Astrocyte (in vitro differentiated cells and primary cell): ENCODE measurements at places on chromosomes 5 and 9. TPM values are rescaled to one million over a fixed set of nuclear protein-coding genes. Genes with fewer than 3 reads are reported as not detected.

The PIP5KL1 gene
- total RNA-seq: 4.6 and 4.9 TPM in 2 replicates

The TARS1 gene
- 293 and 306 TPM in 2 replicates for total RNA-seq

The SPINK4 gene
- total RNA-seq: not detected in 2 replicates

The PDE4D gene
- total RNA-seq: 13.7 and 14.2 TPM in 2 replicates

DNA sequence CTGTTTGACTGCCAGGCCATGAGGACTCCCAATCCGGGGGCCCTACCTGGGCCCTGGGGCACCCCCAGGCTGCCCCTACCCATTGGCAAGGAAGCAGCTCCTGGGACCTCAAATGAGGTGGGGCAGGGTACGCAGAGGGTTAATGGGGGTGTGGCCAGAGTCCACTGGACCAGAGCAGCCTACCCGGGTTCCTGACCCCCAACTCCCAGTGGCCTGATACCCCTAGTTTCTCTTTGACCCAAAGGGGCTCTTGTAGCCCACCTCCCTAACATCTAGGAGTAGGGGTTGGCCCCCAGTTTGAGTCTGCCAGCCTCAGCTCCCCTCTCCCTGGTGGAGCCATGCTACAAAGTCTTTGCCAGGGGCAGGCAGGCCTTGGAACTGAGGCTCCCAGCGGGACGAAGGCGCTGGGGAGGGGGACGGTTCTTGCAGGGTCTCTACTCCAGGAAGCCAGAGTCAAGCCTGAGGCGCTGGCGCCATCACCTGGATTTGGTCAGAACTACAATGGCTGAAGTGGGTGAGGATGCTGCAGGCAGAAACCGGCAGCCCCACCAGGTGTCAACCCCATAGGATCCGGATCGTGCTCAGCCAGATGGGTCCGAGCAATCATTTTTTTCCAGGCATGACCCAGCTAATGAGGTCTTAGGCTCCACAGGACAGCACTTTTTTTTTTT lies 8.4 kb upstream of the CERCAM start:
- peaks cover under 1% of the 10 kb centered on the region for H3K4me1 ChIP-seq
- H3K27ac ChIP-seq: no peak overlapping the region
- no peak overlapping the region for H3K4me3 ChIP-seq
- no peak for DNase-seq

GRCh38 chr5:148201151-148201550 lies 1.7 kb upstream of the SPINK6 start:
- no peaks in the 10 kb centered on the region for H3K36me3 ChIP-seq
- no peaks in the 10 kb centered on the region for H3K4me1 ChIP-seq
- H3K4me3 ChIP-seq: no peak overlapping the region
- no peak overlapping the region for H3K27ac ChIP-seq
- DNase-seq: no peak
- no peaks in the 10 kb centered on the region for H3K27me3 ChIP-seq

- H3K4me3 ChIP-seq: no peak overlapping the region
- no peaks in the 10 kb centered on the region for H3K36me3 ChIP-seq
- no peak for DNase-seq
- H3K27me3 ChIP-seq: no peaks in the 10 kb centered on the region
These were observed 64.2 kb downstream of the SNCAIP start for GRCh38 chr5:122376250-122376649.

GRCh38 chr5:92513067-92513466 lies 1068.0 kb downstream of the NR2F1-AS1 start:
- H3K4me1 ChIP-seq: no peaks in the 10 kb centered on the region
- H3K36me3 ChIP-seq: no peaks in the 10 kb centered on the region
- DNase-seq: no peak
- H3K27ac ChIP-seq: no peak overlapping the region
- no peaks in the 10 kb centered on the region for H3K27me3 ChIP-seq

DNA sequence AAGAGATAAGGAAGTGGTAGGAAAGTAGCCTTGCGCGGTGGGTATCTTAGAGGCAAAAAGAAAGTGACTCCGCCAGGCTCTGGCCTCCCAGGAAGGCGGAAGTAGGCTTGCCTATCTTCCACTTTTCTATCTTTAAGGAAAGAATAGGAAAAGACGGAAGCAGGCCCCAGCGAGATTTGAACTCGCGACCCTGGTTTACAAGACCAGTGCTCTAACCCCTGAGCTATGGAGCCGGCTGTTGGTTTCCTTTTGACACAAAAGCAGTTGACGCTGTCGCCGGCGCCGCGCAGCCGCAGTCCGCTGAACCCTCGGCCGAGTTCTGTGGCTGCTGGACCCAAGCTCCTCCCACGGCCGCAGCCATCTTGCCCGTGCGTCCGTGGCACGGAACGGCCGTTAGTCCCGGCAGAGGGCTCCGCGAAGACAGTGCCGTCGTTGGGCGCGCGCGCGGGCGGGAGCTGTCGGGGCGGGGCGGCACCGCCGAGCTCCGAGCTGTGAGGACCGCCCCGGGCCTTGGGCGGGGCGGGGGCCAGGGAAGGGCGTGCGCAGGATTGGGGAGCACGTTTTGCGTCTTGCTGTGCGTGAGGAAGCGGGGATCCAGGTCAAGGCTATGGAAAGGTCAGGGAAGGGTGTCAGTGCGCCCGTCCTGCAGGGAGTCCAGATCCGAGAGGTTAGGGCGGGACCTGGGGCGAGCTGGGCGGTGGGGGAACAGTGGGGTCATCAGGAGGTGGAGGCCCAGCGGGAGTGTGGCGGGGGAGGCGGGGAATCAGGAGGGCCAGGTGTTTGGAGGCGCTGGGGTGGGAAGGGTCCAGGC lies 13.3 kb downstream of the TRIM7 start:
- no peaks in the 10 kb centered on the region for H3K27me3 ChIP-seq
- peak overlapping the region; percentile 77 for H3K27ac ChIP-seq
- peaks cover 22% of the 10 kb centered on the region for H3K4me1 ChIP-seq
- H3K36me3 ChIP-seq: no peaks in the 10 kb centered on the region
- peak; percentile 83 for DNase-seq

DNA sequence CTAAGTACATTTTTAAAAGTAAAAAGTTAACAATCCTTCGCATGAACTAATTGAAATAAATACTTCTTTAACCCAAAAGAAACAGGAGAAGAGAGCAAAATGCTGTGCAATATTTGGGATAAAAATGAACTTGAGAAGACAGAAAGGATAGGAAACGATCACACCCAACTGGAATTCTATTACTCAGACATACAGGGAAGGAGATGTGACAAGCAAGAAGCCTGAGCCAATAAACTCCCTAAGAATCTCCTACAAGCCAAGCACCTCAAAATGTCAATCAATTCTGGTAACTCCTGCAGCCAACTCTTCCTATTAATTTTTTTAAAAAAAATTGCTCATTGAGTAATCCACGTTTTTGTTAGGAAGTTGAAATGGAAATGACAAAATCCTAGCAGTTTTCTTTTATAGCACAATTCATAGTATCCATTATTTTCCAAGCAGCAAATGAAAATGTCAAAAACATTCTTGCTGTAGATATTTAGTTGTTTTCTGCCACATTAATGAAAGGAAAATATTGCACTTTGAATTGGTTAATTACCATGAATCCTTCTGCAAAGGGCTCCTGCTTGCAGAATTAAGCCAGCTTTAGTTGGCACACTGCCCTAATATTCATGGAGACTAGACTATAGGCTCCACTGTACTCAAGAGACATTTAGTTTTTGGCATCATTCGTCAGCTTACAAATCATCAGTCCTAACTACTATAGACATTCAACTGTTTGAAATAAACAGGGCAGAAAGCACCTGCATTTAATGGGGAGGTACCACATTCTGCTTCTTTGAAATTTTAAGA lies 89.0 kb downstream of the RFX3 start:
- H3K4me3 ChIP-seq: no peak overlapping the region
- no peak overlapping the region for H3K27ac ChIP-seq
- no peaks in the 10 kb centered on the region for H3K27me3 ChIP-seq
- H3K4me1 ChIP-seq: no peaks in the 10 kb centered on the region
- H3K36me3 ChIP-seq: no peaks in the 10 kb centered on the region

GRCh38 chr5:10667431-10668057 lies 93.5 kb downstream of the DAP start:
- peaks cover 7% of the 10 kb centered on the region for H3K4me1 ChIP-seq
- no peak overlapping the region for H3K4me3 ChIP-seq
- DNase-seq: no peak
- H3K27me3 ChIP-seq: no peaks in the 10 kb centered on the region

GRCh38 chr9:89705651-89706050 lies 100.8 kb downstream of the GADD45G start:
- no peak overlapping the region for H3K27ac ChIP-seq
- no peak for DNase-seq
- H3K27me3 ChIP-seq: peaks cover 9% of the 10 kb centered on the region
- H3K36me3 ChIP-seq: no peaks in the 10 kb centered on the region
- H3K4me3 ChIP-seq: no peak overlapping the region

GRCh38 chr5:88689668-88690408 lies 193.1 kb downstream of the MEF2C start:
- peak overlapping the region; percentile 63 for H3K4me3 ChIP-seq
- H3K4me1 ChIP-seq: peaks cover 20% of the 10 kb centered on the region
- H3K27me3 ChIP-seq: peaks cover 63% of the 10 kb centered on the region
- H3K27ac ChIP-seq: no peak overlapping the region

DNA sequence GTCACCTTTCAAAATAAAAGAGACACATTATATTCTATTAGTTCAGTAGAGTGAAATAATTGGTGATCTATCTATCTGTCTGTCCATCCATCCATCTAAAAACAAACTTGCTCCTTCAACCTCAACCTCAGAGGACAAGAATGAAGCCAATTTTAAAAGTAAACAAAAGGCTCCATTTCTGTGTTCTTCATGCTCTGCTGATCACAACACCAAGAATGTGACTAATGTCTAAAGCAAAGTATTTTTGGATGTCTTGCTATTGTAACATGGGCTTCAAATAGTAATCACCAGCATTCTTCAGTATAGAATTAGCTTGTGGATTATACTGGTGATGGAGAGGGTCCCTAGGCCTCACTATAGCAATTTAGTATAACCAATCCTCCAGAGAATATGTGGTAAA lies 1304.4 kb downstream of the MAT2B start:
- peak; percentile 14 for DNase-seq
- no peaks in the 10 kb centered on the region for H3K27me3 ChIP-seq
- no peaks in the 10 kb centered on the region for H3K4me1 ChIP-seq
- no peak overlapping the region for H3K4me3 ChIP-seq
